A172 (cell line): ENCODE measurements at places on chromosomes 7 and 10. TPM values are rescaled to one million over a fixed set of nuclear protein-coding genes. Genes with fewer than 3 reads are reported as not detected.

- DNase-seq, result no peak
These were observed 150.8 kb downstream of the PFKFB3 start for GRCh38 chr10:6353526-6353925.

DNA sequence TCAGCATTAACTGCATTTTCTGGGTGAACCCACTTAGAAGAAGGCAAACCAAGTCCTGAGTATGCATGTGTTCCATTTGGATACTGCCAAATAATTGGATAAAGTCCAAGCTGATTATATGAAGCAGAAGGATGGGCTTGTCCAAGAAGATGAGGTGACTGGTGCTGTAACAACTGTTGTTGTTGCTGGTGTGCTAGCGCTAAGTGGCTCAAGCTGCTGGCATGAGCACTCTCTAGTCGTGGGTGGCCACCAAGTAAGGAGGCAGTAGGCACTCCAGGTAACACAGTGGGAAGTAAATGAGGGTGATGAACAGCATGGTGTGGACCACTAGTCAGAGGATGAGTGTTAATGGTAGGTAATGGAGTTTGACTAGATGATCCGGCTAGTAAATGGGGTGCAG is 80.4 kb downstream of the NRBF2 start:
- DNase-seq, result no peak

GRCh38 chr7:26295586-26295985 is 3.9 kb downstream of the SNX10 start:
- DNase-seq, result no peak

The BCCIP gene
- 61.7 and 67.1 TPM in 2 replicates for total RNA-seq

- no peak for DNase-seq
These were observed 24.6 kb upstream of the FAM170B start for GRCh38 chr10:49158404-49158803.

- DNase-seq, result no peak
These were observed 147.9 kb downstream of the RPS24 start for GRCh38 chr10:78181381-78182055.

DNA sequence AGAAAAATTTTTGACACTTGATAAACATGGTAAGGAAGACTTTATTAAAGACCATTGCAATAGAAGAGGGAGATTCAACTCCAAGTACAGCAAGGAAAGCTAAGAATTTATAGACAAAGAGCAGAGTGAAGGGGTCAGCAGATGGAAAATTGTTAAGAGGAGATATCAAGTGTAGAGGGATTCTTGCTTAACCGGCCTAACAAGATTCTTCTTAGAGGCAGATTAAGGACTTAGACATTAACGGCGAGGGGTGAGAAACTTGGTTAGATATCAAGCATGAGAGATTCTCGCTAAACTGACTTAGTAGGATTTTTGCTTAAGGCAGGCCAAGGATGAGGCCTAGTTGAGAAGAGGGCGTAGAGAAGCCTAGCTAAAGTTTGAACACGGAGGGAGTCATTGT is 76.0 kb downstream of the ITGB1 start:
- DNase-seq, result no peak

DNA sequence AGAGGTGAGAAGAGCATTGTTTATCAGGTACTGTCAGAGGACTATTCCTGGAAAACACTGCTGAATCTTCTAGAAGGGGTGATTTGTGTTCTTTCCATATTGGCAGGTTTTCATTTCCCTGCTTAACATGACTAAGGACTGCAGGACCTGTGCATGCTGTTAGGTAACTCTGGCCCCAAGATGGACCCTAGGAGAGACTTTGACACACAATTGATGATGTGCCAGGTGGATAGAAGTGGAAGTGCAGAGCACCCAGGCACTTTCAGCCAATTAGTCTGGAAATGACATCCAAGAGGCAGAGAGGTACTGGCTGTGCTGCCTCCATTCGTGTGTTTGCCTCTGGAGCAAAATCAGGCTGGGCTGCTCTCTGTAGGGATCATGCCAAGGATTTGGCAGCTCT is 496.3 kb upstream of the GALNT17 start:
- DNase-seq, result no peak

DNA sequence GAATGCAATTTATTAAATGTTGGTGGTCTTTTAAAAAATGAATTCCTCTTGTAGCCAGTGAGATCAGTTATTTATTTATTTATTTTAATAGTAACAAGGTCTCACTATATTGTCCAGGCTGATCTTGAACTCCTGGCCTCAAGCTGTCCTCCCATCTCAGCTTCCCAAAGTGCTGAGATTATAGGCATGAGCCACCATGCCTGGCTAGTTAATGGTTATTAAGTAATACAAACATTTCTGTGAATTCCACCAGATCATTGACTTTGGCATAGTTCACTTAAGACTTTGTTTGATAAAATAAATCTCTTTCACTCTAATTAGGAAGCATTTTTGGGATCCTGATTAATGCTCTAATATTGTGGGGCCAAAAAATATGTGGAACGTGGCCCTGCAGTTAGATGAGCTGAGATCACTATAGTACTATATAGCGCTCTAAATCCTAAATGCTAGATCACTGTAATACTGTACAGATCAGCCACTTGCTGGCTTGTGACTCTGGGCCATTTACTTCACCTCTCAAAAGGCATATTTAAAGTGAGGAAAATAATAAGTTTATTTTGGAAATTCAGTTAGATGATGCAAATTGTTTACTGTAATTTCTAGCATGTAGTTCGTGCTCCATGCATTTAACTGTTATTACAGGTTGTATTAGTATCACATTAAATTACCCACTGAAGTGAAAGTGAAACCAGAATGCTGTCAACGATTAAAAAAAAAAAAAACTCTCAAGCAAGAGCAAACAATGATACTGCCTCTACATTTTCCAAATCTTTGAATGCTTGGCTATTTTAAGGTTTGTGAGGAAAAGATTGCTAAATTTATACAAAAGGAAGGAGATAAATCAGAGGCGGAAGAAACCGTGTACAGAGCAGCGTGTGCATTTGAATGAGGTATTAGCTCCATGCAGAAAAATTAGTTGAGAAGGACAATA is 15.9 kb upstream of the FAS start:
- peak; percentile 23 for DNase-seq

- no peak for DNase-seq
These were observed 5.0 kb downstream of the EIF3B start for GRCh38 chr7:2359610-2360009.

The NXPH1 gene
- total RNA-seq, result not detected in 2 replicates

- DNase-seq, result no peak
These were observed 81.3 kb upstream of the UNC5B start for GRCh38 chr10:71131096-71131495.

The ZNF783 gene
- total RNA-seq, result 2.0 and 3.7 TPM in 2 replicates

The TAS2R5 gene
- 0.10 TPM in 1 of 2 replicates, not detected in the other for total RNA-seq

The VPS37D gene
- total RNA-seq, result 6.6 and 8.3 TPM in 2 replicates

DNA sequence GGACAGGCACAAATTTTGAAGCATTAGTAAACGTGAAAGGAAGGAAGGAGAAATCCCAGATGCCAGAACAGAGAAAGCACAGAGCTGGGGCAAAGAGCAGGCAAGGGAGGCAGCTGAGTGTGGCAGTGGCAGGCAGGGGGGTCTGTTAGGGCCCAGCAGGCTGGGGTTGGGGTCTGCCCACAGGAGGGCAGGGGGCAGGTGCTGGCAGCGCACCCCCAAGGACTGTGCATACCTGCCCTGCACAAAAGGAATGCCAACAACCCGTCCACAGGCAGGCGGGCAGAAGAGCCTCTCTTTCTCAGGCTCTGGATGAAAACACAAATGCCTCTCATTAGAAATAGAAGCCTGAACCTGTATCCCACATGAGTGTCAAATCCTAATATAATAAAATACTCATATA is 552.3 kb downstream of the PTPRN2 start:
- DNase-seq, result no peak

The ITPRID1 gene
- not detected in 2 replicates for total RNA-seq

DNA sequence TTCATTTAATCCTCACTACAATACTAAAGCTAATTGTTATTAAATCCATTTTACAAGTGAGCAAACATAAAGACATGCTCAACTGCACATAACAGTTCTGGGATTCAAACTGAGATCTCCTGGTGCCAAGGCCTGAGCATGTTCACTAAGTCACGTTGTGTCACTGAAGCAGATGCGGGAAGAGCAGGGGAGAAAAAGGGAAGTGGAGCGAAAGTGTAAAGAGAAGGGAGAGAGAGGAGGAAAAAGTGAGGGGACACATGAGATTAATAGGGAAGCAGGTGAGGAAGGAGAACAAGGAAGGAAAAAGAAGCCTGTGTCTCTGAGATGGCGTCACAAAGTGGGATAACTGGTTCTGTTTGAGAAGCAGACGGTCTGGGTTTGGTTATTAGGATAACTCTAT is 38.9 kb upstream of the KAT6B start:
- no peak for DNase-seq

- DNase-seq, result no peak
These were observed 113.1 kb upstream of the SORCS1 start for GRCh38 chr10:107277591-107277990.

- no peak for DNase-seq
These were observed 47.8 kb downstream of the PHF14 start for GRCh38 chr7:11021468-11021867.

The CALU gene
- total RNA-seq, result 420 and 457 TPM in 2 replicates

- peak; percentile 70 for DNase-seq
These were observed at the start of gene SFRP4 for GRCh38 chr7:37916673-37917660. Gene SFRP4, minus strand, starts transcription at chr7:37916817. Its CDS starts 280 bp downstream, at chr7:37916537.

The ALDH18A1 gene
- 88.8 and 94.9 TPM in 2 replicates for total RNA-seq

The HEPACAM2 gene
- total RNA-seq, result not detected in 2 replicates

DNA sequence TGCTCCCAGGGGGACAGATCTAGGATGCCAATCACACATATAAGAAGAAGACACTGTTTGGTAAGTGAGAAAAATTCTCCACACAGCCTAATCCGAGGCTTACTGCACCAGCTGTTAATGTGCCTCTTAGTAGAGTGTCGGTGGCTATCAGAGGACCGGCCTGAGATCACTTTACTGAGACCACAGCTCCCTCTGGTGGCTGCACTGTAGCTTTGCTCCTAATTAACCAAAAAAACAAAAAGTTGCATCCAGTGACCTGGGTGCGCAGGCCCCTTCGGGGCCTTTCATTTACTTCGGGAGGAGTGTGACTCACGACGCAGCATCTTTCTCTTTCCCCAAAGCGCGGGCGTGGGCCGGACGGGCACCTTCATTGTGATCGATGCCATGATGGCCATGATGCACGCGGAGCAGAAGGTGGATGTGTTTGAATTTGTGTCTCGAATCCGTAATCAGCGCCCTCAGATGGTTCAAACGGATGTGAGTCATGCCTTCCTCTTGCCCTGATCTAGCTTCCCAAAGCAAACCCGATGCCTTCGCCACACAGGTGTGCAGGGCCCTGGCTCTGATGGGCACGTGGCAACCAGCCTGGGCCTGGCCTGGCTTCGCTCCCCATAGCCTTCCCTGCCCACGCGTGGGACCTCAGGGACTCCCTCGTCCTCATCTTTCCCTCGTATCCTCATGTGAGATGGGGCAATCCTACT is 56.7 kb downstream of the MKI67 start:
- DNase-seq, result peak; percentile 73

DNA sequence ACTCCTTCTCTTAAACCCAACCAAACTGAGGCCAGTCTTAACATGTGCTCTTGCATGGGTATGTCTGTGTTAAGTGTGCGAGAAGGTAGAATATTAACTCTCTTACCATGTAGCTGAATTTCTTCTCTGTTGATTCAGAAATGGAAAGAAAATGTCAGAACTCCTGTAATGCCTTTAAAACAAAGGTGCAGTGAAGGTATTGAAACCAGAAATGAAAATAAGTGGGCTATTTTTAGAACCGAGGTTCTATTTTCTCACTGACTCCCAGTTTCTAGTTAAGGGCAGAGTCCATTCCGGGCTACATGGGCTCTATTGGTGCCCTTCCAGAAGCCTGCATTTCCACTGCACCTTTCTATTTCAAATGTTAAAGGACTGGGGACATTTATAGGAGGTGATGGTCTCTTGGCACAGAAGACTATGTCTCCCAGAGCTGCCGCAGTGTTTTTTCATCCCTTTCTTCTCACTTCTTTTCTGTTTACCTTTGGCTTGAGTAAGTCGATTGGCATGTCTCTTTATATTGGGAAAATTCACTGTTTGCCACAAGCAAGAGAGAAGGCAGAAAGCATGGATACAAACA is 174.9 kb downstream of the LRMDA start:
- DNase-seq, result no peak

DNA sequence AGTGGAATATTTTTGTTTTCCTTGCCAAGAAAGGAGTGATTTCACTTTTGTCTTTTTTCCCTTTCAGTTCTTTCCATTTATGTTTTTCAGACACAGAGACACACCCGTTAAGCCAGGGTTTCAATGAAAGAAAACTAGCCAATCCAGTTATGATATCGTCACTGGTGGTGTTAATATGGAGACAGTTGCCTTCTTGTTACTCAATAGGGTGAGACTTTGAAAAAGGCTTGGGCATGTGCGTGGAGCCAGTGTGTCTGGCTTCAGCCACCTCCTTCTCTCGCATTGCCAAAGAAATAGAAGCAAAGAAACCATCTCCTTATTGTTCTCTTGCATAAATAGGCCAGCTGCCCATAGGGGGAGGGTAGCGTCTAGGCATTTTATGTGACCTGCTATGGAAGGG is 84.1 kb upstream of the DLX6 start:
- DNase-seq, result no peak

The FZD8 gene
- 4.9 and 5.8 TPM in 2 replicates for total RNA-seq

The CLCN1 gene
- not detected in 2 replicates for total RNA-seq

DNA sequence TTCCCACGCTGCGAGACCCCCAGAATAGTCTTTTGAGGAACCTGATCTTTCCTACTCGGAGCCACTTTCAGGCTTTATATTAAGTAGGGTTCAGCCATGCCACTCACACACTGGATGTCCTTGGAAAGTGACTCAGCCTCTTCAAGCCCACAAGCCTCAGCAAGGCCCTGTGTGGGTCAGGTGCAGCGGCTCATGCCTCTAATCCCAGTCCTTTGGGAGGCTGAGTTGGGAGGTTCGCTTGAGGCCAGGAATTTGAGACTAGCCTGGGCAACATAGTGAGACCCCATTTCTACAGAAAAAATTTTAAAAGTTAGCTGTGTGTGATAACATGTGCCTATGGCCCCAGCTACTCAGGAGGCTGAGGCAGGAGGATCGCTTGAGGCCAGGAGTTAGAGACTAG is 119.7 kb upstream of the TNRC18 start:
- no peak for DNase-seq

GRCh38 chr10:104318810-104319741 is 19.2 kb downstream of the ITPRIP start:
- no peak for DNase-seq

The PAPOLB gene
- total RNA-seq, result not detected in 2 replicates

The HGF gene
- total RNA-seq, result not detected in 2 replicates

DNA sequence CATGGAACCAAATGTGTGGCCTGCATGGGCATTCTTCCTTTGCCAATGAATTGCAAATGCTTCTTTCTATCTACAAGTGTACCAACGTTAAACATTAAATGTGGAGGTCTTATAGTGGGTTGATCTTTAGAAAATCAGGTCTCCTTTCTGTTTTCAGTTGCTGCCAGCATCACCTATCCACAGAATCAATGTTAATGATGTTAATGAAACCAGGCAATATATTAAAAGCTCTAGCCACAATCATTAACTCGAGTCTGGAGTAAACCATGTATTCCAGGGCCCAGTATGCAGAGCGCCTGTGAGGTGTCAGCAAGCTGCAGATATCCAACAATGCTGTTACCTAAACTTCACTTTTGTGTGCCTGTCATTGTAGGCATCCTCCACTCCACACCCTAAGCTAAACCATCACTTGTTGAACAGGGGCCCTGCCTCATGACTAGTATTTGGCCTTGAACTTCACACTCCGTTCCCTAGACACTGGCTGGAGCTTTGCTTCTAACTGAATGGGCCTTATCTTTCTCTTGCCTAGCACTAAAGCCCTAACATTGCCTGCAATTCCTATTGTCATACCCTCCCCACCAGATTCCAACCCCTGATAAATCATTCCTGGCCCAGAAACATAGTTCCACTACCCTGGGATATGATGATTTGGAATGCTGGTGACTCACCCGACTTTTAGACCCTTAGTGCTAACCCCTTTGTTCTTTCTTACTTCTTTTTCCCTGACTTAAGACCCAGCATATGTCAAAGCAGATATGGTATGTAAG is 24.3 kb upstream of the ITGB8 start:
- DNase-seq, result no peak
